ENCODE measurements at places on chromosomes 5 and 9.
A peak's percentile ranks its signal among the peaks of the same experiment; 100 is the strongest.

GRCh38 chr9:34546834-34547827 is 24.3 kb upstream of the ENHO start:
- peak; percentile 89 for DNase-seq

GRCh38 chr9:35695943-35696401 is 6.2 kb upstream of the TPM2 start:
- DNase-seq = peak; percentile 18

GRCh38 chr5:75921011-75921410 is 162.2 kb upstream of the SV2C start:
- no peak for DNase-seq

DNA sequence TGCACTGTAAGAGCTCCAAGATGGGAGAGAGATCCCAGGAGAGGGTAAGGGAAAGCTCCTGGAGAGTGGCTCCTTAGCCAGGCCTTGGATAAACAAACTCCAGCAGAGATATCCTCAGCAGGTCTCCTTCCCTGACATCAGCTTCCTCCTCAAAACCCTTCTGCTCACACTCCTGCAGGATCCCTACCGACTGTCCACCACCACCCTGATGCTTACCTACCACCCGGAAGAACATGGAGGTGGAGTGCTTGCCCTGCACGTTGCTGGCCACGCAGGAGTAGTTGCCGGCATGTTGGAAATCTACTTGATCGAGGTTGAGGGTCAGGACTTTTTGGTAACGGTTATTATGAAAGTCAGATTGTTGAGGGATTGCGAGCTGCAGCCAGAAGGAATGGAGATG is 9.3 kb downstream of the CSF1R start:
- DNase-seq = no peak

DNA sequence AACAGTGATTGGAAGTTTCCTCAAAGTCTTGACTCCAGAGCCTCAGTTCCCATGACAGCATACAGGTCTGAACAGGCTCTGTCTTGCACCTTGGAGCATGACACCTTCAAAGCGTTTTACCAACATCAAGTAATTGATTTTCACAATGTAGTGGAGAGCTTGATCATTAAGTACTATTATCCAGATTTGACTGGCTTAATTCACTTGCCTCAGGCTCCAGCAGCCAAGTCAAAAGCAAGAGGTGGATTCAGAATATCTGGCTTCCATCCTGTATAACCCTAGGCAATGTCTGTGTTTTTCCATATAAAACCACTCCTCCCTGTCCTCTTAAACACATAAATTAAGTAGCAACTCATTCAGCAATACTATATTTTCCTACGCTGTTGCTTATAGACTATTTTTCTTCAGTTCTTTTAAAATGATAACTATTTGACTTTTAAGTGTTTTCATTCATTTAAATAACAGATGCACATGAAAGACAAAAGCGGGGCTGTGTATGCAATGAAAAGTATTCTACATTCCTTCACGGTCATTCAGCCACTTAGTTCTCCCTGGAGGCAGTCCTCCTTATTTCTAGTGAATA is 150.8 kb upstream of the RANBP3L start:
- DNase-seq = no peak

GRCh38 chr5:73321757-73322436 is 126.7 kb downstream of the FOXD1 start:
- no peak for DNase-seq

- peak; percentile 77 for DNase-seq
These were observed at the start of gene BSPRY for GRCh38 chr9:113349445-113350094. Gene BSPRY, plus strand, starts transcription at chr9:113349541. Its CDS starts 39 bp downstream, at chr9:113349580.

DNA sequence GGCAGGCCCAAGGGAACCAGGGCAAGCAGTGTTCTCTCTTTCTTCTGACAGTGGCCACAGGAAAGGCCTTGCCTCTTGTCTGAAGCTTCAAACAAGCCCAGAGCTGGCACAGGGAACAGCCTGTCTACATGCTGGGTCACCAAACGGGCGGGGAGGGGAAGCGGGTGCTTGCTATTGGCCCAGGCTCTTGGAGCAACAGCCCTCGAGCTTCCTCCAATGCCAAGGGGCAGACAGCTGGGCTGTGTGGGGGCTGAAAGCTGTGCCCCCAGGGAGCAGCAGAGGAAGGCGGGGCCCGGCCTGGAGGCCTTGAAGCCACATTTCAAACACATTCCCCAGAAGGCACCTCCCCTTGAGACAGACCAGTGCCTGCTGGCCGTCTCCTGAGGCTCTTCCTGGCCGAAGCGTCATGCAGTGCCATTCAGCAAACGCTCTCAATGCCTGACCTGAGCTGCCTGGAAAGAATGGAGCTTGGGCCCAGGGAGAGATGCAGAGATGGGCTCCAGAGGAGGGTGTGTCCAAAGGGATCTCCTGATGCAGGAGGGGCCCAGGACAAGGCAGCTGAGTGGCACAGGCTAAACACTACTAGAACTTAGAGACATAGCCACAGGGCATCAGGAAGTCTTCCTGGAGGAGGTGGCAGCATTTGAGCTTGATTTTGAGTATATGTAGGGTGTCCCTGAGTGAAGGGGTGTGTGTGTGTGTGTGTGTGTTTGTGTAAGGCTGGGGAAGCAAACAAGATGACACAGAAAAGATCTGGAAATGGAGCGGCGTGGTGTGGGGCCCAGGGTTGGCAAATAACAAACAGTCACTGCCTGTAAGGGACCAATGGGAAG is 2.5 kb downstream of the FIBCD1 start:
- DNase-seq = no peak

DNA sequence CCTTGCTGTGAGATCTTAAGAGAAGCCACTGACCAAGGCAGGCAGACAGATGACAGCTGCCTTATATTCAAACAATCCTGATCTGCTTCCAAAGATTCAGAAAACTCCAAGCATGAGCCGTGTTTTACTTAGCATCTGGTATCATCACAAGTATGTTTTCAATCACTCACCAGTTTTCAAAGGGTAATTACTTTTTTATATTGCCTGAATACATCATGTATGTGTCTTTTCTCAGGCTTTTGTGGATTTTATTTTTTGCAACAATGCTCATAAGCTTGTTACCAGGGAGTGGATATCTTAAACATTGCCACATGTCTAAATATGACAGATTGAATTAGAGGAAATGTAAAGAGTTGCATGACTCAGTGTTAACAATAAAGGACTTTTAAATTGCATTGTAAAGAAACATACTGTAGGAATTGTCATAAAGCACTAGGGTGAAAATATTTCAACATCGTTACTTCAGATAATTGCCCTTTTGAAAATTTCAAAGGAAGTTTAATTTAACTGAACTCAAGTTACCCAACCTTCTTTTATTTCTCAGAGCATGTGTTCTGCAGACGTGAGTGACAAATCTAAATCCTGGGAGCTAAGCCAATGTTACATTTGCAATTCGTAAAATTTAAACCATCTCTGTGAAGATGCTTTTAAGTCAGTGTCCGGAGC is 326.1 kb downstream of the PLK2 start:
- no peak for DNase-seq

DNA sequence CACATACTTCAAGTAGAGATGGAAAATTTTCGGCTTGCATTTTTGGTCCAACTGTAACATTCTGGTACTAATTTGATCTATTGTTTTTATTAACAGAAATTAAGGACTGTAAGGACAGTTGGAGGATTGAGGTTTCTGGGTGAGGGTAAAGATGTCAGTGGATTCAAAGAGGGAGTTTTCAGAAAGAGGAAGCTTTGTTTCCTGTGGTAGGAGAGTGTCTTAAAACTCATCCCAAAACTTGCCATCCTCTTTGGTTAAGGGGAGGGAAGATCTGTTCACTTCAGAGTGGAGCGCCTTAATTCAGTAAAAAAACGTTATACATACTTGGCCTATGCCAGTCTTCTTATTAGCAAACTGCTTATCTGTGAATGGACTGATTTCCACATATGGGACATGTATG is 13.8 kb downstream of the CNTRL start:
- DNase-seq = no peak

GRCh38 chr5:104372376-104372775 is 809.8 kb upstream of the NUDT12 start:
- no peak for DNase-seq

DNA sequence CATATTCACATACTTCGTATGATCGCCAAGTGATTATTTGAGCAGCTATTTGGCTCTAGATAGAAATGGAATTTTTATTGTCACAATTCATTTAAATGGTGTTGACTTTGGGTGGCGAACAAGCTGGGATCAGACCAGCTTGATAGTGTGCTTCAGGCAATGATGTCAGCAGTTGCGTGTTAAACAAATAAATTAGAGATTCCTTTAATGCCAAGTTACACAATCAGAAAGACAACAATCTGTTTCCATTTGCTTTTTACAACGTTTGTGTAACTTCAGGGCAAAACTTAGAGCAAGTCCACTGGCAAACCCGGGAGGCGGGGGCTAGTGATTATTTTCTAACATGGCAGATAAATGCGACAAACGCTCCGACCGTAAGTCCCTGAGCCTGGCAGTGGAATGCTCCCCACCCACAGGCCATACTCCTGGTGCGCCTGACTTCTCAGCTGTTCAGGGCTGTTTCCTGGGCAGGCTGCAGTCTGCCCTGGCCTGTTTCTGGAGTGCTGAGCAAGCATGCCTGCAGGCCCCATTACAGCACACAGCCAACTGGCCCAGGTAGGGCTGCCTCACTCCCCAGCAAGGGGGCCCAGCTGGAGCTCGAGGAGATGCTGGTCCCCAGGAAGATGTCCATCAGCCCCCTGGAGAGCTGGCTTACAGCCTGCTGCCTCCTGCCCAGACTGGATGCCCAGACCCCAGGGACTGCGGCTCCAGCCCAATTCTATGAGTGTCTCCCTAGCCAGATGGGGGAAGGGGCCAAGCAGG is 88.7 kb downstream of the BASP1 start:
- DNase-seq = peak; percentile 87

- peak; percentile 89 for DNase-seq
These were observed 99.3 kb upstream of the LRRTM2 start for GRCh38 chr5:138974227-138975063.

DNA sequence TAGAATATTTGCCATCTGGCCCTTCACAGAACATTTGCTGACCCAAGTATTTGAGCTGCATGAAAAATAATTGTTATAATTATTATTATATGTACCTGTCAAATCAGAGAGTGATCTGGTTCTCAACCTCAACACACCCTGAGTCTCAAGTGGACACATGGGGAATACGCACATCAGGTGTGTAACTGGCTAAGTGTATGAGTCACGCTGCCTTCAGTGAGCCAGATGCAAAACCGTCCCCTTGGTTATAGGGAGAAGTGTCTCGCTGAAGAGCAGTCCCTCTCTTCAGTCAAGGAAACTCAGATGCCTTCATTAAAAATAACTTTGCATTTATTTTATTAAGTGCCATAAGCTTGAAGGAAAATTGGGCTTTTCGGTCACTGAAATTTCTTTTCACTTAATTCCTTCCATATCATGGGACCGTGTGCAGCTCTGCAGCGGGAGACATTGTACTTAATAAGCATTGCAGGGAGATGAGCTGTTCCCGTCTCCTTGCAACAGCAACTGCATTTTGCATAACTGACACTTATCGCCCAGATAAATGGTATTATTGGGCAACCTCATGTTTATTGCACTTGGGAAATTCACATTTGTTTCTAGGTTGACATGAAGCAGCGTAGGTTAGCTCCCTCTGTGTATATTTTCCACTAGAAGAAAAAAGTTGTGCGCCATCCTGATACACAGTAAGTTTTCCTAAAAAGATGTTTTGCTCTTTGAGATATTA is 512.3 kb upstream of the DAP start:
- no peak for DNase-seq

GRCh38 chr9:133074111-133074651 is 12.4 kb downstream of the CEL start:
- DNase-seq = no peak

DNA sequence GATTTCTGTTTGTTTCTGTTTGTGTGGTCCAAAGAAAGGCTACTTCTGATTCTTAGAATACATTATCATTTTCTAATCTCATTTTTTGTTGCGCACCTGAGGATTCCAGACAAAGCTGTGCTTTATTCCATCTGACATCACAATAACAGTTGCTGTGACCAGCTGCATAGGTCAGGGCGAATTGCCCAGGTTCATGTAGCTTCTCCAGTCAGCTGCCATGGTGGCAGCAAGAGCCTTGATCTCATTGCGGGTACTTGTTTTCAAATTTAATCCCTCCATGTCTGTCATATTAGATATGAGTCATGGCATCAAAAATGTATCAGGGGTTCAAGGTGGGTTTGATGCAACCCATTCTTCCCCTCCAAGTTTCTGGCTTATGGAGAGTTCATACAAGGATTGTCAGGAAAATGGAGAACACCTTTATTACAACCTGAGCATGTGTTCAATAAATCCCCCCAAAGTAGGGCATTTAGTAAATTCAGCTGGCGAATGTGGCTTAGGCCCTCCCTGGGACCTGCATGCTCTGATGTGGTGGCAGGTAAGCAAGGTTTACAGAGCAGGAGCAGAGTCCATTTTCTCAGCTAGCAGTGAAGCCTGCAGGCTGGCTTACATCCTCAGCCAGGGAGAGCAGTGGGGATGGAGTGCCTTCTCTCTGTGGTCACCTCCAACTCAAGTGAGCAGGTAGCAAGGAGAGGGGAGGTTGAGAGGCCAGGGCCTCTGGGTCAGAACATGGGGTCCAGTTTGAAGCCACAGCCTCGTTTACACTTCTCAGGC is 13.9 kb downstream of the CAVIN4 start:
- peak; percentile 28 for DNase-seq

DNA sequence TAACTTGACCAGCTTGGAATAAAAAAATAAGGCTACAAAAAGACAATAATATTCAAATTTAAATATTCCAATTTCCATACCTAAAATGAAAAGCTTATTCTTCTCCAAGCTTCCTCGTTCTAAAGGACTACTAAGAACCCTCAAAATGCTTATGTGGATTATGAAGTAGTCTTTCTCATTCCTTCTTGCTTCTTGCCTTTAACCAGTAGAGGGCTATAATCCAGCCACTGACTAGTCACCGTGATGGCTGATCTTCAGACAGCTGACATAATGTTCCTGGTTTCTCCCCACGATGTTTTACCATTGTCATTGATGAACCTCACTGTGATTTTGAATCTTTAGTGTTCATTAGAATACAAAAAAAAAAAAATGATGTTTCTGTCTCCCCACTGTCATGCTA is 515.3 kb downstream of the TLE1 start:
- DNase-seq = no peak

DNA sequence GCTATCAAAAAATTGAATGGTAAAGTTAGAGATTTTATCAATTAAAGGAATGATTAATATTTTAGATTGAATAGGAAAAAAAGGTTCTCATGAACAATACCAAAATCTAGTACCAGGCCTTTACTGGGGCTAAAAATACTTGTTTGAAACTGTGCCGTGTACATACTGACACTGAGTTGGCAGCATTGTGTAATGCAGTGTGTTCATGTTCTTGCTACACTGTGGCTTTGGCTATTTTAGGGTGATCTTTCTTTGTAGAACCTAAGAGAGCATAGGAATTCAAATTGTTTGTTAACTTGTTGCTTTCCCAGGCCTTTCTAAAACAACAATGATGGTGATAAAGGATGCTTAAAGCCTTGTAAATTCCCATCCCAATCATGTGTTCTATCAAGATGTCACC is 80.9 kb downstream of the KIF4B start:
- DNase-seq = no peak

- DNase-seq = peak; percentile 90
These were observed 185.6 kb downstream of the SNX18 start for GRCh38 chr5:54703133-54703532.

- DNase-seq = peak; percentile 45
These were observed 2083.5 kb upstream of the C9orf72 start for GRCh38 chr9:29656641-29657406.

GRCh38 chr5:31815376-31815775 is 176.4 kb downstream of the PDZD2 start:
- no peak for DNase-seq
